ENCODE measurements at places on chromosomes 4 and X.

GRCh38 chrX:19569121-19569805 is 54.0 kb upstream of the MAP3K15 start:
- DNase-seq, result no peak

DNA sequence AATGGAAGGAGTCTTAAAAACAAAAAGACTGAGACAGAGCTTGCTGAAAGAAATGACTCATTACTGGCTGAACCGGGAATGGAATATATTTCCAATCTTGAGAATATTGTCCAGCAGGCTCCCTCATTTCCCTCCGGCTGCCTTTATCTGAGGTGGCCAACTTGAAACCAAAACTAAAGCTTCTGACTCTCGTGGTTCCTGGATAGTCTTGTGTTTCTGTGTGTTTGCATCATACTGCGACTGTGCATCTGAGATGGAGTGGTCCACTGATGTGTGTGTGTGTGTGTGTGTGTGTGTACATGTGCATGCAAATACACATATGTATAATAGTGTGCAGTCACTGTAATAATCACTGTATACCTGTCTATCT is 145.6 kb upstream of the SCML1 start:
- DNase-seq, result no peak

DNA sequence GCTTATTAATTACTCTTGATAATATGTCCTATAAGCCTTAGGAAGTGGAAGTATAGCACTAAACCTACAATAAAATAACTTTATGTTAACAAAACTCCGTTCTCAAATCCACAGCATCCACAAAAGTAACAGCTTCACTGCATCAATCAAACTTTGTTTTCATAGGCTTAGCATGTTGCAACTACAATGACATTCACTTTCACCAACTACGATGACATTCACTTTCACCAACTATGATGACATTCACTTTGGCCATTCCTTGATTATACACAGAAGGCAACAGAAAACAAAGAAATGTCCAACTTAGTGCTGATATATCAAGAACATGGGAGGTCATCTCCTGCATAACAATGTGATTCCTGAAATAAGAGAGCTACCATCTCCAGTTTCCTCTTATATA is 44.3 kb downstream of the FBXL5 start:
- no peak for DNase-seq

DNA sequence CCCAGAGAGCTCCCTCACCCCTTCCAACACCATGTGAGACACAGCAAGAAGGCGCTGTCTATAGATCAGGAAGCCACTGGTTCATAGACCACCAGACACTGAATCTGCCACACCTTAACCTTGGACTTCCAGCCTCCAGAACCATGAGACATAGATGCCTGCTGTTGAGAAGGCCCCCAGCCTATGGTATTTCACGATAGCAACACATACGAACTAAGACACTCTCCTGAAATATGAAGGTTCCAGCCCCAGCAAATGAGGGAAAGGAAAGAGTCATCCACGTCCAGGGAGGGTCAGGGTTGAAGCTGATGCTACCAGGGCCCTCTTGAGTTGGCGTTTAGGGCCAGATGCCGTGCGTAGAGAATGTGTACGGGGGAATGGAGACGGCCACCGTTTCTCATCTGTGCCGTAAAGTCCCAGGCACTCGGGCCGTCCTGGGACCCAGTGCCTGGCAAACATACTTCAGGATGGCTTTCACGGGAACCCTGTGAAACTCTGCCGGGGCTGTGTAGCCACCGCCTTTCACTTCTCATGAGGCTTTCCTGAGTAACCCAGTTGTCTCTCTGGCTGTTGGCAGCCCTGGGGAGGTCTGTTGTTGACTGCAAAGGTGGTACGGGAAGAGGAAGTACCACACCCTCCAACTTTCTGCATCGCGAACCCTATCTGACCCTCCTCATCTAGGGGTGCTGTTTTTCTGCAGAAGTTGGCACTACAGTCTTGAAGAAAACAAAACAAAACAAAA is 17.7 kb upstream of the P2RY8 start:
- DNase-seq, result no peak

- no peak for DNase-seq
Measured at GRCh38 chrX:70313503-70313902, 23.6 kb downstream of the KIF4A start.

GRCh38 chrX:120262859-120263708 is 12.5 kb downstream of the ZBTB33 start:
- DNase-seq, result no peak

- DNase-seq, result no peak
Measured at GRCh38 chrX:13432414-13433297, 112.8 kb upstream of the ATXN3L start.

GRCh38 chr4:170111085-170111484 is 21.3 kb upstream of the AADAT start:
- DNase-seq, result no peak

- DNase-seq, result no peak
Measured at GRCh38 chrX:3582451-3582850, 131.0 kb downstream of the PRKX start.

DNA sequence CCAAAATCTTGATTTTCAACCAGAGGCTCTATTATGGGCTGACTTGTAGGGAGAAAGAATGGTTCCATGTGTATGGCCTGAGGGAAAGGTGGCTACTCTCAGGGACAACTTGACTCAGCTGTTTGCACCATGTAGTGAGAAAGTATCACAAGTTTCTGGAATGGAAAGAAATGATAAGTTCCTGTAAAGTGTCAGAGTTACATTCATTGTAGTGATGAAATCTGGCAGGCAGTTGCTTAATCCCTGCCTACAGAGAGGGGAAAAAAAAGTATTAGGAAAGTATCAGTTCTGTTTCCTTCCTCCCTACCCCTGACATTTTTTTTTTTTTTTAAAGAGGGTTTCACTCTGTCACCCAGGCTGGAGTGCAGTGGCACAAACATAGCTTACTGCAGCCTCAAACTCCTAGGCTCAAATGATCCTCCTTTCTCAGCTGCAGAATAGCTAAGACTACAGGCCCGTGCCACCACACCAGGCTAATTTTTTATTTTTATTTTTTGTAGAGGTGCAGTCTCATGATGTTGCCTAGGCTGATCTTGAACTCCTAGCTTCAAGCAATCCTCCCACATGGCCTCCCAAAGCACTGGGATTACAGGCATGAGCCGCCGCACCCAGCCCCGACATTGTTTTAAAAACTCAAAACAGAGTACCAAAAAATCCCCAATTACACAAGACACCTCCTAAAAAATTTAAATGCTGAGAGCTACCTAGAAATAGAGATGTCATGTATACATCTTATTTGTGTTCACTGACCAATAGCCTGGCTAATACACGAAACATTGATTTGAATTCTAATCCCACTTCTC is 4.8 kb upstream of the FBXL5 start:
- no peak for DNase-seq

DNA sequence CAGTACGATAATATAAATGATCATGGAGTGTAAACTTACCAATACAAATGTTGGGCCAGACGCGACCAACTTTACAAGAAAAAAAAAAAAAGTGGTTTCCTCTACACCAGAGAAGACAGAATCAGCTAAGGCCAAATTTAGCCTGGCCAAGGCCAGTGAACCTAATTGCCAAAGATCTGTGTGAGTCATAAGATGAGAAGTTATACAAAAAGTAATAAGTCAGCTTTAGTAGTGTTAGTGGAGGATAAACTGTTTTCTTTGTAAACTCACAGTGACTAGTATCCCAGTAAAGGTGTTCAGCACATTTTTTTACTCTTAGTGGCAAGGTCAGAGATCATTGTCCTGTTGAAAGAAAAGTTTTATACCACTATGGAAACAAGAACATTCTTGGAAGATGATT is 531.4 kb upstream of the TECRL start:
- DNase-seq, result no peak

DNA sequence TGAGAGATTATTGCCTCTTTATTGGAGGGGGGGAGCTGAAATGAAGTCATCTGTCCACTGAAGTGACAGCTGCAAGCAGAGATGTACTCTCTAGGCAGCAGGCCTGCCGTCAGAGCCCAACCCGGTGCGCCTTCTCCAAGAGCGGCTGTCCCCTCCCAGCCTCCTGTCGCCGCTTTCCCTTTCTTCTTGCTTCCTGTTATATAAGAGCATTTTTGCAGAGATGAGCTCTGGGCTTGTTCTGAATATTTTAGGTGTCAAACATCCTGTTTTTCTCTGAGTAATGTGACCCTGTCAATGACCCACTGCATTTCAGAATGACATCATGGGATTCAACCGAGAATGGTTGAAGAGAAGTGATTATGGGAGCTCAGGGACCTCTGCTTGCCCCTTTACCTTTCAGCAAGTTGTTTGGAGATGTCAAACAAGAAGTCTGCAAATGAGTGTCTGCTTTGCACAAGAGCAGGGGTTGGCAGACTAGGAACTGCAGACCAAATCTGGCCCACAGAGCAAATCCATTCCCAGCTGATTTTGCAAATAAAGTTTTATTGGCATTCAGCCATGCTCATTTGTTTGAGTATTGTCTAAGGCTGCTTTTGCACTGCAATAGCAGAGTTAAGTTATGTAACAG is 79.9 kb downstream of the SLC9A6 start:
- no peak for DNase-seq

DNA sequence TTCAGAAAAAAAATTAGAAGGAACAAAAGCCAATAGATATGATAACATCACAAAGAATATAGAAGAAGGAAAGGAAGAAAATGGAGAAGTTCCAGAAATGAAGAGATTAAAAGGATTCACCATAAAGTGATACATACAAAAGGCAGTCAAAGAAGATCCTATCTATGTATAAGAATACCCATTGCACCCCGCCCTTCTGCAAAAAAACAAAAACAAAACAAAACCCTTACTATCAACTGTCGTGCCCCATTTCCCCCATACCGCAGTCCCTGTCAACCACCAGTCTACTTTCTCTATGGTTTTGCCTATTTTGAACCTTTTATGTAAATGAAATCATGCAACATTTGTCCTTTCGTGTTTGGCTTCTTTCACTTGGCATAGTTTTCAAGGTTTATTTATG is 385.6 kb downstream of the PRDM5 start:
- DNase-seq, result no peak

GRCh38 chrX:85052636-85053343 is 49.1 kb downstream of the APOOL start:
- DNase-seq, result no peak

DNA sequence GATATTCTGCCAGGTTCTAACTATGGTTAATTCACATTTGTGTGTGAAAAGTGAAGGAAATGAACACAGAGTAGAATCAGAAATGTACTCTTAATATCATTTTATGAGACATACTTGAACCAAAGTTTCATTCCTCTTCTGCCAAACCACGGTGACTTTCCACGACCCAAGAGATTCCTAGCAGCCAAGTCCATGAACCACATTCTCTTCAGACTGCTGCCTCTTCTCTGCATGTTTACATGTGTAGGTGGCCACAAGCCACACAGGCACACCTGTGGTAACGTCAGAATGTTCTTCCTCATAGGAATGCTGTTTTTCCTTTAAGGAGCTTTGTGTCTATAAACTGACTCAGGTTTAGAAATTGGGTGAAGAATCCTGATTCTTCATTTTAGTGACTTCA is 1411.2 kb downstream of the RAPGEF2 start:
- DNase-seq, result no peak

GRCh38 chr4:173346074-173346473 is 11.9 kb upstream of the HMGB2 start:
- no peak for DNase-seq

DNA sequence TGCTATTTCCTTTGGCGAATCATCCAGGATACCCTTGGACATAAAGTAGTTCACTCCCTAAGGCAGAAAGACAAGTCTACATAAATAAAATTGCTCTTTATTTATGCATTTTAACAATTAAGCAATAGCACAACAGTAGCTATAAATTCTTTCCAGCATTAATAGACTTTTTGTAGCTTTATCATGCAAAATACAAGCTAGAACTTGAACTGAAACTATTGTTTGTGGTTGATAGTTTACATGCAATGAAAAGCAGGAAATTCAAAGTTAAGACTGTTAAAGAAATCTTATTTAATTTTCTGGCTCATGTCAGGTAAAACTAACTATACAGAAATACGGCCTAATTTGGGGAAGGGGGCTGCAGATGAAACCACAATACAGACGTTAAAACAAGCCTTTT is 42.3 kb downstream of the FBXO8 start:
- no peak for DNase-seq

GRCh38 chrX:38754102-38754790 is 47.0 kb upstream of the MID1IP1 start:
- no peak for DNase-seq

DNA sequence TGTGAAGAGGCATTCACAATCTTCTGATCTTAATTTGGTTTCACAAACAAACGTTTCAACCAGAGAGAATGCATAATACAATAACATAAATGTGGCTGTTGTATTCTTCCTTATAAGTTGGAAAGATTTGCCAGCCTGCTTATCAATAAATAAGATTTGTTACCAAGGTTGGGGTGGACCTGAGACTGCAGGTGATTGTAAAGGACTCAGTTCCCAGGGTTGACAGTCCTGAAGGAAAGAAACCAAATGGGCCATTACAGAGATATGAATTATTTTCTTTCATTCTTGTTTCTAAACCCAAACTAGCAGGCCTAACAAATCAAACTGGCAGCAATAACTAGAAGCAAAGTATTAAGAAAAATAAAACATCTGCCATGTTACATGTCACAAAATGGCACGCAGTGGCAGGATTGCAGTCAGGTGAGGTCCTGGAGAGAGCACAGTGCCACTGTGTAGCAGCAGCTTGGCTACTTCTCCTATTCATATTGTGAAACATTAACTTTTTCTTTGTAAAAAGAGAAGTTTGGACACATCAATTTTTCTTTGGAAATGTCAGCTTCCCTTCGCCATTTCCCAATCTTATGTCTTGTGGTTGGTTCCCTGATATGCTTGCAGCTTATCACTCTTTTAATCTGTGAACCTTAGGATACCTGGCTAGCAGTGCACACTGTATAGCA is 133.8 kb upstream of the EMCN start:
- DNase-seq, result no peak
